ENCODE measurements at places on chromosomes 12 and 14.
A peak's percentile ranks its signal among the peaks of the same experiment; 100 is the strongest.

- no peak for DNase-seq
- H3K27me3 ChIP-seq = peaks cover 24% of the 10 kb centered on the region
- no peak overlapping the region for H3K27ac ChIP-seq
- no peaks in the 10 kb centered on the region for H3K4me1 ChIP-seq
Observed at GRCh38 chr14:76715101-76715500, 46.2 kb upstream of the VASH1 start.

DNA sequence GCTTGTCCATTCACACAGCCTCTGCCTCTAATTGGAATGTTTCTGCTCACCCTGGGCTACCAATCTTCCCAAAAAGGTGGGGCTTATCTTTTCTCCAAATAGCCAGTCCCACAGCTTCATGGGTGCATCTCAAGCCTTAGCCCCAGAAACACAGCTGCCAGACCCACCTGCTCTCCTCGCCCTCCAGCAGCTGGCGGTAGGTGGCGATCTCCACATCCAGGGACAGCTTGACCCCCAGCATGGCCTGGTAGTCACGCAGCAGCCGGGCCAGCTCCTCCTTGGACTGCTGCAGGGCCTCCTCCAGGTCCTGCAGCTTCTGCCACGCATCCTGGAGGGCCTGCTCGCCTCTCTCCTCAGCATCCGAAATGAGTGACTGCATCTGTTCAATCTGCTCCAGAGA, 11.1 kb downstream of the KRT77 start:
- peaks cover 44% of the 10 kb centered on the region for H3K4me1 ChIP-seq
- H3K4me3 ChIP-seq = peak overlapping the region; percentile 45
- H3K36me3 ChIP-seq = no peaks in the 10 kb centered on the region
- H3K27ac ChIP-seq = peak overlapping the region; percentile 95

- H3K4me1 ChIP-seq = no peaks in the 10 kb centered on the region
- no peaks in the 10 kb centered on the region for H3K36me3 ChIP-seq
- peaks cover 49% of the 10 kb centered on the region for H3K27me3 ChIP-seq
- H3K27ac ChIP-seq = no peak overlapping the region
Observed at GRCh38 chr14:72024043-72024407, 91.8 kb downstream of the RGS6 start.

DNA sequence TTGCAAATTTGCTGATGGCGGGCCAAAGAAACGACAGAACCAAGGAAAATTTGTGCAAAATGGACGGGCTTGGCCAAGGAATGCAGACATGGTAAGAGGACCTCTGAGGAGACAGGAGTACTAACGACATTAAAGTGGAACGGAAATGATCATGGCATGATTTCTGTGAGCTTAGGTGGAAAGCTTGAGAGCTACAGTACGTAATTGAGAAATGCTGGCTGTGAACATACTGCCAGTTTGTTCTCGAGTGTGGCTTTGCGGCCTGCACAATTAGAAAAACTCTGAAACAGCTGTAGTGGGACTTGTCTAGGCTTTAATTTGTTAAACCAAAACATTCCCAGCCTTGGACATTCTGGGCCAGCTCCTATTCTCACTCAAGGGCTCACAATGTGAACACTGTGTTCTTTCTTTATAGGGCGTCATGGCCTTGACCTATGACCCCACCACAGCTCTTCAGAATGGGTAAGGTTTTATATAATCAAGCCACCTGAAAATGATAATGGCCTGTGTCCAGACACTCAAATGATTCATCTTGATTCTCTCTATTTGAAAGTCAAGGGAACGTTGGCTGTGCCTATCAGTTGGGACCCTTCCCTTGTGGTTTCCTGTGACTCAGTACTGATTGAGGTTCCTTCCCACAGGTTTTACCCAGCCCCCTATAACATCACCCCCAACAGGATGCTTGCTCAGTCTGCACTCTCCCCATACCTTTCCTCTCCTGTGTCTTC, 48.5 kb downstream of the BAZ2A start:
- peak; percentile 52 for DNase-seq
- no peaks in the 10 kb centered on the region for H3K27me3 ChIP-seq
- H3K4me3 ChIP-seq = peak overlapping the region; percentile 68
- peak overlapping the region; percentile 84 for H3K27ac ChIP-seq
- H3K4me1 ChIP-seq = peaks cover 17% of the 10 kb centered on the region

- H3K27me3 ChIP-seq = no peaks in the 10 kb centered on the region
- DNase-seq = peak; percentile 21
- peak overlapping the region; percentile 21 for H3K27ac ChIP-seq
- H3K4me1 ChIP-seq = peaks cover 15% of the 10 kb centered on the region
- H3K36me3 ChIP-seq = peaks cover 14% of the 10 kb centered on the region
Observed at GRCh38 chr12:102010265-102010994, 51.4 kb downstream of the WASHC3 start.

DNA sequence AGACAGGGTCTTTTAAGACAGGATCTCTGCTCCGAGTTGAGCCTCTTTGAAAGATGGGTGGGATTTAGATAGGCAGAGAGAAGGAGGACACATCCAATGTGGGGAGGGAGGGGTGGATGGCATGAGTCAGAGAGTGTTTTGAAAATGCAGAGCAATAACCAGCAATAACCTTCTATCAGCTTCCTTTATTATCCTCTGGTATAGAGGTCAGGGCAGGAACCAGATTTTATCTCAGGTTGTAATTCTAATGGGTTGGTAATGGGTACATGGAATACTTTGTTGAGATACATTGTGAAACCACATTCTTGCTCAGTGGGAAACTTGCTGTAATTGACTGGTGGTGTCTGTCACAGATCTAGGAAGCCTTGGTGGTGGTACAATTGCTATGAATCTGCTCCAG, 37.6 kb upstream of the CCDC63 start:
- no peak overlapping the region for H3K27ac ChIP-seq
- H3K4me1 ChIP-seq = no peaks in the 10 kb centered on the region
- no peak overlapping the region for H3K4me3 ChIP-seq
- no peaks in the 10 kb centered on the region for H3K36me3 ChIP-seq

GRCh38 chr14:91336093-91336450, 81.5 kb downstream of the CCDC88C start:
- H3K27me3 ChIP-seq = no peaks in the 10 kb centered on the region
- H3K27ac ChIP-seq = no peak overlapping the region
- H3K4me1 ChIP-seq = peaks cover 27% of the 10 kb centered on the region

- H3K27ac ChIP-seq = no peak overlapping the region
- no peaks in the 10 kb centered on the region for H3K36me3 ChIP-seq
- peaks cover 22% of the 10 kb centered on the region for H3K27me3 ChIP-seq
- H3K4me3 ChIP-seq = no peak overlapping the region
- no peak for DNase-seq
Observed at GRCh38 chr12:116692605-116693004, 45.3 kb downstream of the SPRING1 start.

- H3K27me3 ChIP-seq = peaks cover 21% of the 10 kb centered on the region
- H3K4me1 ChIP-seq = peaks cover 7% of the 10 kb centered on the region
- DNase-seq = no peak
- H3K4me3 ChIP-seq = no peak overlapping the region
- H3K36me3 ChIP-seq = no peaks in the 10 kb centered on the region
Observed at GRCh38 chr12:131386781-131387180, 324.1 kb upstream of the SFSWAP start.

DNA sequence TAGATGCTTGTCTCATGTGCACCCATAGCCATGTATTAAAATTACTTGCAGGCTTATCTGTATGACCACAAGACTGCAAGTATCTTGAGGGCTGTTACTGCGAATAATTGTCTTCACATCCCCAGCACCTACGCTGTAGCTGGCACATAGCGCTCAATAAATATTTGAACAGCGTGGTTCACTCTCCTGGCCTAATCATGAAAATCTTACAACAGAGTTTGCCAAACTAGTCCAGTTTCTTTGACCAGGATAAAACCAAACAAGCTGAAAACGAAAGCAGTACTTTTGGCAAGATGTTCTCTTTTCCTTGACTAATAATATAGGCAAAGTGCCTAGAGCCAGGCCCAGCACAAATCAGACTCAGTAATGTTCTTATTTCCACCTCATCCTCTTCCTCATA, 106.7 kb downstream of the RPS29 start:
- no peak for DNase-seq
- H3K4me3 ChIP-seq = no peak overlapping the region
- H3K4me1 ChIP-seq = peaks cover 5% of the 10 kb centered on the region

GRCh38 chr12:128583453-128583852, 240.3 kb downstream of the SLC15A4 start:
- H3K4me1 ChIP-seq = no peaks in the 10 kb centered on the region
- H3K27ac ChIP-seq = no peak overlapping the region
- no peaks in the 10 kb centered on the region for H3K27me3 ChIP-seq
- no peak overlapping the region for H3K4me3 ChIP-seq
- no peaks in the 10 kb centered on the region for H3K36me3 ChIP-seq

GRCh38 chr12:57461276-57461916, 1.8 kb downstream of the GLI1 start:
- H3K27me3 ChIP-seq = no peaks in the 10 kb centered on the region
- DNase-seq = peak; percentile 52
- H3K4me3 ChIP-seq = peak overlapping the region; percentile 86
- H3K27ac ChIP-seq = peak overlapping the region; percentile 79
- peaks cover 31% of the 10 kb centered on the region for H3K4me1 ChIP-seq
- no peaks in the 10 kb centered on the region for H3K36me3 ChIP-seq

DNA sequence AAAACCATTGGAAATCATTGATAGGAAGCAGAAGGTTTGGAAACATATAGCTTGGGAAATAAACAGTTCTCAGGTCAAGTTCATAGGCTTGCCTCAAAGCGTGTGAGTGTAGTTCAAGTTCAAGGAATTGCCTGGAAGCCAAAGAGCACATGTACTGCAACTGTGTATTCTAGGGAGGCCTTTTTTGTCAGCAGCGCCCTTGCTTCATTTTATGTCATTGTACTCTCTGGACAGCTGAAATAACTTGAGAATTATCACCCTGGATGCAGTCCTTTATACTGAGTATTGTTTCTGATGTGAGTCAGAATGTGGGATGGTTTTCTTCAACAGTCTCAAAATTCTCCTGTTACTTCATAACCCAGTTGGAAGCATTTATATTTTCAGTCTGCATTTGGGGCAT, 16.0 kb upstream of the EVL start:
- H3K27ac ChIP-seq = no peak overlapping the region
- no peaks in the 10 kb centered on the region for H3K27me3 ChIP-seq
- H3K4me1 ChIP-seq = peaks cover 17% of the 10 kb centered on the region
- DNase-seq = no peak

- H3K27ac ChIP-seq = no peak overlapping the region
- no peaks in the 10 kb centered on the region for H3K36me3 ChIP-seq
- no peak for DNase-seq
- no peak overlapping the region for H3K4me3 ChIP-seq
- no peaks in the 10 kb centered on the region for H3K4me1 ChIP-seq
- H3K27me3 ChIP-seq = no peaks in the 10 kb centered on the region
Observed at GRCh38 chr12:109811624-109811995, 21.6 kb downstream of the TRPV4 start.

- H3K27ac ChIP-seq = peak overlapping the region; percentile 100
- no peaks in the 10 kb centered on the region for H3K36me3 ChIP-seq
- H3K4me1 ChIP-seq = peaks cover 71% of the 10 kb centered on the region
- no peak for DNase-seq
- peak overlapping the region; percentile 99 for H3K4me3 ChIP-seq
Observed at GRCh38 chr12:106304001-106304421, 1.5 kb downstream of the TCP11L2 start.

DNA sequence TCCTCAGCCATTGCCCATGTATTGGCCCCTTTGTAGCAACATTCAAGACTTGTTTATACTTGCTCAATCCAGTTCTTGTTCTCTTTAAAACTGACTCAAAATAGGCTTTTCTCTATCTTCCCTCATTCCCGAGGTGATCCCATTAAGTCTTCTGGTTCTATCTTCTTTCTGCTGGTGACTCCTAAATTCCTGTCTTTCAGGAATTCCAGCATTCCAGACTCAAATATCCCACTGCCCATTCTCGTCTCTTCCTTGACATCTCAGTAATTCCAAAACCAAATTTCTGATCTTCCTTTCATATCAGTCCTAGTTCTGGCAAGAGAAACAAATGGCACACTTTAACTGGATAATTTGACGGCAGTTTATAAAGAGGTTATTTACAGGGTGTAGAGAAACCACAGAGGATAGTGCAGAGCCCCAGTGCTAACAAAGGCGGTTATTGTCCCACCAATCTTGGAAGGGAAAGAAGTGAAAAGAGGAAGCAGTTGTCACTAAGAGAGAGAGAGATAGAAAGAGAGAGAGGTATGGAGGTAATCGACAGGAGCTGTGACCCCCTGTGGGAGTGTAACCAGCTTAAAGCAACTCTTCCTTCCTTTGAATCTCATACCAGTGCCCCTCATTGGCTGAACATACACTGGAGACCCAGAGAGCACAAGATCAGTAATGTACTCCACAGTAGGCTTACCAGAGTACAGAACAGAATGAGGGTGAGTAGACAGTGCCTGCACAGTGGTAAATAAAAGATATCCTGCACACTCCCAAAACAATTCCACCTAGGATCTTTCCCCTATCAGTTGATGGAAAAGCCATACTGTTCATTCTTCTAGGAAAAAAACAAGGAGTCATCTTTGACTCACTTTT, 177.6 kb upstream of the LMNTD1 start:
- H3K36me3 ChIP-seq = no peaks in the 10 kb centered on the region
- no peaks in the 10 kb centered on the region for H3K27me3 ChIP-seq
- H3K4me3 ChIP-seq = no peak overlapping the region
- H3K4me1 ChIP-seq = no peaks in the 10 kb centered on the region

DNA sequence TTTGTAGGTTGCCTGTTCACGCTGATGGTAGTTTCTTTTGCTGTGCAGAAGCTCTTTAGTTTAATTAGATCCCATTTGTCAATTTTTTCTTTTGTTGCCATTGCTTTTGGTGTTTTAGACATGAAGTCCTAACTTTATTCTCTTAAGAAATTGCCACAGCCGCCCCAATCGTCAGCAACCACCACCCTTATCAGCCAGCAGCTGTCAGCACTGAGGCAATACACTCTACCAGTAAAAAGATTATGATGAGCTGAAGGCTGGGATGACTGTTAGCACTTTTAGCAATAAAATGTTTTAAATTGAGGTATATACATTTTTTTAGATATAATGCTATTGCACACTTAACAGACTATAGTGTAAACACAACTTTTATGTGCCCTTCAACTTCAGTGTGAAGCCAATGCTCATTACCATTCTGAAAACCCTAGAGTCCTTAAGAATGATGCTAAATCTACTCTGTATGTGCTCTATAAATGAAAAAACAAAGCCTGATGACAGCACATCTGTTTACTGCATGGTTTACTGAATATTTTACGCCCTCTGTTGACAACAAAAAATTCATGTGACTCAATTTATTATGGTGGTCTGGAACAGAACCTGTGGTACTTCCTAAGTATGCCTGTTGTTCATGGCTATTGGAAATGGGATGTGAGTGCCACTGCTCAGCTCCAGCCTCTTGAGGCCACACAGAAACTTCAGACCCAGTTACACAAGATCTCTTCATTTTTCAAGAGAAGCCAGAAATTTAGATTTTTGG, 197.4 kb downstream of the DUSP6 start:
- no peaks in the 10 kb centered on the region for H3K27me3 ChIP-seq
- DNase-seq = no peak
- H3K4me3 ChIP-seq = no peak overlapping the region
- no peak overlapping the region for H3K27ac ChIP-seq
- no peaks in the 10 kb centered on the region for H3K4me1 ChIP-seq

- no peaks in the 10 kb centered on the region for H3K36me3 ChIP-seq
- H3K4me3 ChIP-seq = no peak overlapping the region
- peaks cover 9% of the 10 kb centered on the region for H3K27me3 ChIP-seq
- H3K27ac ChIP-seq = no peak overlapping the region
Observed at GRCh38 chr12:64103825-64104740, 118.0 kb downstream of the KICS2 start.

- H3K27me3 ChIP-seq = no peaks in the 10 kb centered on the region
- H3K4me3 ChIP-seq = peak overlapping the region; percentile 59
- DNase-seq = no peak
- H3K27ac ChIP-seq = peak overlapping the region; percentile 84
- H3K4me1 ChIP-seq = peaks cover 88% of the 10 kb centered on the region
Observed at GRCh38 chr12:66287275-66287674, 15.0 kb upstream of the HELB start.
